Stimulated activated naive CD8-positive, alpha-beta T cell treated with anti-CD3 and anti-CD28 coated beads, Interleukin-15, Interleukin-2, amounts not matched to agents 100 U/mL and 50 U/mL, for 24 hours (primary cell): ENCODE measurements at places on chromosomes 12 and 14.

- no peak for DNase-seq
Observed at GRCh38 chr14:74510959-74511409, 17.4 kb downstream of the ISCA2 start.

DNA sequence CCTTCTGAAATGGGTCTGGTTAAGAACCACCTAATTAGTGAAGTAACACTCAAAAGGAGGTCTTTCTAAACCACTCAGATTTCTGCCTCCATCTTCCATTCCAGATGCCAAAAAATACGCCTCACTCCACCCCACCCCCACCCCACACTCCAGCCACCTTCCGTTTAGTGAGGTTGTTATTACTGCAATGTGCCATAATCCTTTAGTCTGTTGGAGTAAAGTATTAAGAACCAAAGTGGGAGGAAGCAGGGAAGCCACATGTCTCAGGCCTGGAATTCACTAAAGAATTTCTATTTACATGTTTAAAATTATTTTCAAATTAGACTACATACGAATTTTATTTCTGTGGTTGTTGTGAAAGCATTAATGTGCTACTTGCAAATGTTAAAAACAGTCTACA is 7.4 kb downstream of the KIF21A start:
- DNase-seq, result no peak

GRCh38 chr12:54658306-54659264 is 10.4 kb upstream of the DCD start:
- DNase-seq, result peak; percentile 65

DNA sequence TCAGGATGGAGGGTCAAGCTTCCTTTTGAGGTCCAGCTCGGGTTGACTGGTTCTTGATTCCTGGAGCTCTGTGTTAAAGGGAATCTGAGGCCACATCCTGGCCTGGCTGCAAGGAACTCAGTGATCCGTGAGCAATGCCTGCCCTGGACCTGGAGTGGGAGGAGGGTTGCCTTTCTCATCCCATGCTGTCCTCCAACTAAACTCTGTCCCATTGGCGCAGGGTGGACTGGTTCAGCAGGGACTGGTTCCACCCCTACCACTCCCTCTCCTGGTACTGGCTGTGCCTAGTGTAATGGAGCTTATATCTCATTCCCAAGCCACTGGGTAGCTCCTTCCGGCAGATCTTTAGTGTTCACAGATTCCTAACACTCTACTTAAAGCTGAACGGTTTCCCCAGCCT is 3.9 kb upstream of the CMKLR1 start:
- no peak for DNase-seq

DNA sequence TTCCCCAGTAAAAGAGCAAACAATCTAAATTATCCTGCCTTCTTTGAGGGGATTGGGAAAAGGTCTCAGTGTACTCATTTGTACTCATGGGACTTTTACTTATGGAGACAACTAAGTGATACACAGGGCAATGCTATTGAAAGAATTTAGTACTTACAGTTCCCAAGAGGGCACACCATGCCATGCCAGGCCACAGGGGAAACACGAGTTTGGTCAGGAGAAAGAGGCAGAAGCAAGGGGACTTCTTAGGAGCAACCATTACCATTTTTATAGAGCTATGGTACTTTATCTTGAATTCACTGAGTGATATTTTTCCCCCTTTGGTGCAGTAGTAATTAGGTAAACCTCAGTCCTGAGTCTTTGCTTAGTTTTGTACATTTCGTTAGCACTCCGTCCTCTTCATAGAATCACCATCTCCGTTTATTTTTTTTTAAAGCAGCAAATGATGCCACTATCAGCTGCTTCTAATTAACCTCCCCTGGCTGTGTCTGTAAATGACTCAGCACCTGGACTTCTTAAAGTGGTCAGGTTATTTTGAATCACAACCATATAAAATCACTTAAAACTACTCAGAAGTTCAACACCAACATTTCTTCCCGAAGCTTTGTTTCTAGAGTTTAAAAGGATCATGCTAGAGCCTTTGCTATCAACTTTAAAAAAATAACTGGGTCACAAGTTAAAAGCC is 5.9 kb upstream of the WASHC3 start:
- DNase-seq, result no peak

DNA sequence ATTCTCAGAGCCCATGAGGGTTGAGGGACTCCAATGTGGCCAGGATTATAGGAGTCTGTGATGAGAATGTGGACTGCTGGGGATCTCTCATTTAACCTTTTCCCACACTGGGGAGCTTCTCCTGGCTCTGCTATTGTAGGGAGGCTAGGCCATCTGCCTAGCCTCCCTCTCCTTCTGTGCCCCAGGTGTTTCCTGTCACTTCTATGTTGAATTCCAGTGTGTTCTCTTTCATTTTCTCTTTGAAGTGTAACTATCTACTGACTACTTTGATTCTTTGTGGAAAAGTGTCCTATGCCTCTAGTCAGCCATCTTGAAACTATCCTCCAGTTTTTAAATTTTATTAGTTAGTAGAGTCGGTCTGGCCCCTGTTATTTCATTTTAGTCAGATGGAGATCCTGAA is 53.4 kb upstream of the ABCD2 start:
- no peak for DNase-seq

GRCh38 chr12:43285159-43285598 is 266.8 kb downstream of the ADAMTS20 start:
- DNase-seq, result no peak

DNA sequence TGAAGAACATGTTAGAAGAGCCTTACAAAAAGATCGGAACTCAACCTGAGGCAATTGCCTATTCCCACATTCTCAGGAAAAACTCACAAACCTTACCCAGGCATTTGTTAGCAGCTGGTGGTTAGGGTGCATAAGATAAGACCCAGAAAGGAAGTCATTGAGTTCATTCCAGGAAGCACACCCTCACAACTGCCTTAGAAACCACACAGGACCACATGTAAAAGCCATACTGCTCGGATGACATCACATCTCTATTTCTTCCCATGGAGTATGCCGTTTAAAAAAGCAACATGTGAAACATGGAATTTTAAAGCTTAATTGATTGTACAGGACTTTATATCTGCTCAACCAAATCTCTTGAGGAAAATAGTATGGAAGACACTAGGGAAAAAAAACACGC is 411.2 kb downstream of the DAD1 start:
- no peak for DNase-seq

DNA sequence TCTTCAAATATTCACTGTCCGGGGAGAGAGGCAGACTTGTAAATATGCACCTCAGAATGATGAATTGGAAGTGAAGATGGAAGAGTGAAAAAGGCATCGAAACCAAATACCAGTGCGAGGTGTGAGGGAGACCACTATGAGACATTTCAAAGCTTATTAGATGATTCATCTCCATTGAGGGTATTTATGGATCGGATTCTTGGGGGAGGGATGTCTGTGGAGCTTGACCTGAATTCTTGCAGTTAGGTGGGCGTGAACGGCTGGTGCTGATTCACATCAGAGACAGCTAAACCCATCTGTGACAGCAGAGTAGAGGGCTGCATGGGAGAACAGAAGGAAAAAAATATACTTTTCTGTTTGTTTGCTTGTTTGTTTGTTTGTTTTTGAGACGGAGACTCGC is 677.2 kb downstream of the AACS start:
- no peak for DNase-seq

DNA sequence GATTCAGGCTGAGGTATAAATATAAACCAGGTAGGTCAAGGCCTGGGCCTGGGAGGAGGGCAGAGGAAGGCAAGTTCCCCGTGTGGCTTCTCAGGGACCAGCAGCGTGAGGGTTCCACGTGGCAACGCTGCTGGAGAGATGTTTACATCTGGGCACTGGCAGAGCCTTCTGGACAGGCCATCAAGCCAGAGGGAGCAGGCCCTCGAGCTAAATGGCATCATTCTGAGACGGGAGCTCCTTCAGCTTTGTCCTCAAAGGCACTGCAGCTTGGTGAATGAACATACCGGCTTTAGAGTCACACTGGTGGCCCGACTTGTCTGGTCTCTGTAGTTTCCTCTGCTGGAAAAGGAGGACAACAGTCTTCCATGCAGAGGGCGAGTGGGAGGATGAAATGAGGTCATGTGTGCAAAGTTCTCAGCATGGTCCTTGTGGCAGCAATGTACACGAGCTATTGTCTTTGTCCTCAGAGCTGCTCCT is 231.3 kb downstream of the ZFP36L1 start:
- DNase-seq, result no peak

DNA sequence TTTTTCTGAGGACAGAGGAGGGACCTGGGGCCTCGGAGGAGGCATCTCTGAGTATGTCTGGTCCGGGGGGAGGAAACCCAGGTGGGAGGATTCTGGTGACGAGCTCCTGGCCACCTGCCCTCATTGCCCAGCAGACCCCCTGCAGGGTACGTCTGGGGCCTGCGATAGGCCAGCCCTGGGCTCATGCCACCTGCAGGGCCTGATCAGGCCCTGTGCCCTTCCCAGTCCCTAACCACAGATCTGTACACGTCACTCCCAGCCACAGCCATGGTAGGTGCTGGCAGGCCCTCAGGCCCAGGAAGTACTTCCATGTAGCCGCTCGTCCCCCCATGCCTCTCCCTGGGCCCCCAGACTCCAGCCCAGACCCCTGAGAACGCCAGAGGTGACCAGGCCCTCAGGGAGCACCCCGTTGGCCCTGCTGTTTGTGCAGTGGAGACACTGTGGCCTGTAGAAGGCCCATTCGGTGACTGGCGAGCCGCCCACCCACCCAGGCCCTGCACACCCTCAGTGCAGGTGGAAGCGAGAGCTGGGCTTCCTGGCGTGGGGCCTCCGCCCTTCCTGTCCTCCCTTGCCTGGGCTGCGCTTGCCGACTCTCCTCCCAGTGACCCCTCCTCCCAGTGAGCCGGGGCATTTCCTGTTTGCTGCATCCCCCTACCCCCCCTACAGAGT is 5.7 kb downstream of the INF2 start:
- peak; percentile 62 for DNase-seq

DNA sequence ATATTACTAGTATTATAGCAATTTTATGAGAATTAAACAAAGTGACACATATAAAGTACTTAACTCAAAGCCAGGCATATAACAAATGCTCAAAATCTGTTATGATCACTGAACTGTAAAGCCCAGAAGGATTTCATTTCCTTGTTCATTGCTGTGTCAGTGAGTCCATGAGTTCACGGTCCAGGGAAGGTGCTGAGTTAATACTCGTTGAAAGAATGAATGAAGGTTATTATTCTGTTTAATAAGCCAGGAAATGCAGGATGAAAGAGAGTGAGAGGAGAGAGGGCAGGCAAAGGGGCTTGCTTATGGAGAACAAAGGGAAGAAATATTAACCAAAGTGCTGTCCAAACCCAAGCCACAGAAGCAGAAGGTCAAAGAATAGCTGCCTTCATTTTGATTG is 40.2 kb upstream of the NT5DC3 start:
- DNase-seq, result no peak

- no peak for DNase-seq
Observed at GRCh38 chr12:7114008-7114407, 5.0 kb upstream of the C1RL start.

DNA sequence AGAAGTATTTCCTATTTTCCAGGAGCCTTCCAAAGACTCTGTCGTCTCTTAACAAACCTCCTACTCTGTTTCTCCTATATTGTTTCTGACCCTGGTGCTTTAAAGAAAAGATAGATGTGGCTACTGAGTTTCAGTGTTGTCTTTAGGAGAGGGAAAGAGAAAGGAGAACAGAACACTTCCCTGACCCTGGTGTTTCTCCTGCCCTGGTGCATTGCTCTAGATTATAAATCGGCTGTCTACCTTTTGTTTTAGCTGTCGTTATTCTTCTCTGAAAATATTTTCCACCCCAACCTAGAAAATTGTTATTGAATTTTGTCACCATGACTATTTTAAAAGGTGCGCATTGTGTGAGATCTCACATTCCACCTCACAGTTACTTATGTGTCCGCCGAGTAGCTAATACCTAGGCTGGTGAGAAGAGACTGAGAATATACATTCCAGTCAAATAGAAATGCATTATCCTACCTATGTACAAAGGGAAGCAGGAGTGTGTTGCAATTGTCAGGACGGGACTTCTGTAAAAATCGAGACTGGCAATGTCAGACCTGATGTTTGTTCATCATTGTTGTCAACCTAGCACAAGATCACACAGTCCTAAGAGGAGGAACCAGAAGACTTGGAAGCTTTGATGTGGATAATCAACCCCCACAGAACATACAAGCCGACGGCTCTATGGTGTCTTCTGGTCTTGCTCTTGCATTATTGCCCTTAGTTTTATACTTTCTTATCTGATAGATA is 108.7 kb upstream of the SLC38A4 start:
- DNase-seq, result no peak

- no peak for DNase-seq
Observed at GRCh38 chr14:94612174-94612573, at the start of gene SERPINA3. TSS of gene SERPINA3 (plus strand) at chr14:94612391. CDS start at chr14:94614442, 2,051 bp downstream.

DNA sequence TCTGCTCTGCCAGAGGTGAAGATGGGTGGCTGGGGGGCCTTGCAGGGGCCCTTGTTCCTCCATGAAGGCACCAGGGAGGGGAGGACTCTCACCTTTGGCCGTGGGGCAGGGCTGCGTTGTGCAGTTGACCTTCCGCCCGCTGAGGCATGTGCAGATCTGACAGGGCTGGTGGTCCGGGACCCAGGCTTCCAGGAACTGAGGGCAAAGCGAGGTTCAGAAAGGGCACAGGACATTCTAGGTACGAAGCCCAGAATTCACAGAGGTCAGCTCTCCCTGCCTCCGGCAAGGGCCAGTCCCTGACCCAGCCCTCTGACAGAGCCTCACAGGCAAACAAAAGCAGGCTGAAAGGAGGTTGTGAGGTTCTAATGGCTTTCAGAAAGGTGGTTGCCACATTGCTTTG is 40.4 kb upstream of the ANO2 start:
- DNase-seq, result no peak

GRCh38 chr14:21891921-21892320 is 218.3 kb upstream of the OR4E1 start:
- DNase-seq, result no peak

DNA sequence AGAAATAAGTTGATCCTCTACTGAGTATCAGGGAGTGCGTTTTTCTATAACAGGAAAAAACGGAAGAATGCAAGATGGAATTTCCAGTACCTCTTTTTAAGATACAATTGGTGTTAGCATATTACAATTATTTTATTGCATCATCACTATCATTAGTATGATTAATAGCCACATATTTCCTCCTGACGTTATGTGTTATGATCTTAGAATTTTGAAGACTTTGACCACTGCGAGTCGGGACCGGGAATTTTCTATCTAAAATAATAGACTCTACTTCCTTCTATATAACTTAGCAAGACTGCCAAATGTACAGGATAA is 679 bp upstream of the SAV1 start:
- no peak for DNase-seq

DNA sequence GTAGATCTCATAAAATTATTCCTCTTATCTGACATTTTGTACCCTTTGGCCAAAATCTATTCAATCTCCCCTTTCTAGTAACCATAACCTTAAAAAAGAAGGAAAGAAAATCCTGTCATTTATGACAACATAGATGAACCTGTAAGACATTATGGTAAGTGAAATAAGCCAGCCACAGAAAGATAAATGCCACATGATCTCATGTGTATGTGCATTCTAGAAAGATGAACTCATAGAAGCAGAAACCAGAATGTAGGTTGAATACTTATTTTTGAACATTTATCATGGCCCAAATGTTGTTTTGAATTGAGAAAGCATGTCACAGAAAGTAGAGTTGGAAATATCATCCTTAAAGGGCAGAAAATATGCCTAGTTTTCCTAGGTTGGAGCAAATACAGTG is 1053.6 kb downstream of the SLC6A15 start:
- DNase-seq, result no peak
